ENCODE measurements at places on chromosomes 1 and 21. TPM values are rescaled to one million over a fixed set of nuclear protein-coding genes. Genes with fewer than 3 reads are reported as not detected.

- H3K27me3 ChIP-seq = no peaks in the 10 kb centered on the region
- H3K4me1 ChIP-seq = no peaks in the 10 kb centered on the region
- no peak overlapping the region for H3K27ac ChIP-seq
- DNase-seq = no peak
These were observed 25.2 kb upstream of the SPAG17 start for GRCh38 chr1:118210051-118210722.

Gene ARHGAP30
- total RNA-seq = 0.35 TPM

Gene CASQ1
- not detected for total RNA-seq

- no peak overlapping the region for H3K4me3 ChIP-seq
- no peak overlapping the region for H3K27ac ChIP-seq
- H3K36me3 ChIP-seq = no peaks in the 10 kb centered on the region
- DNase-seq = no peak
These were observed 43.5 kb upstream of the NRDC start for GRCh38 chr1:51922040-51922439.

- no peak for DNase-seq
- H3K4me1 ChIP-seq = peaks cover 5% of the 10 kb centered on the region
- peak overlapping the region; percentile 82 for H3K27ac ChIP-seq
- H3K4me3 ChIP-seq = peak overlapping the region; percentile 64
- peaks cover 10% of the 10 kb centered on the region for H3K27me3 ChIP-seq
These were observed 717 bp downstream of the CRYZL1 start for GRCh38 chr21:33640697-33641351.

DNA sequence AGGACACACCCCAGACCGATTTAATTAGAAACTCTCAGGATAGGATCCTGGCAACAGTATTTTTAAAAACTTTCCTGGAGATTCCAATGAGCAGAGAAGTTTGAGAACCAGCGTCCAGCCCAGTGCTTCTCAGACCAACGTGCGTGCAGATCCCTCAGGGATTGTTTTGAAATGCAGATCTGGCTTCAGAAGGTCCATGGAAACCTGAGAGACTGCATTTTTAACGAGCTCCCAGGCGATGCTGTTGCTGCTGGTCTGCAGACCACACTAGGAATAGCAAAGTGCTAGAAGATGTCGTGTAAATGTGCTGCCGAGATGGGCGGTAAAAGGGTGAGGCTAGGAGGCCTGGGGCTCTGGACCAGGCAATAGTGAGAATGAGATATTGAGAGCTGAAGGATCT, 18.4 kb upstream of the CASQ1 start:
- H3K27ac ChIP-seq = no peak overlapping the region
- no peaks in the 10 kb centered on the region for H3K36me3 ChIP-seq
- H3K4me1 ChIP-seq = no peaks in the 10 kb centered on the region
- peaks cover 51% of the 10 kb centered on the region for H3K27me3 ChIP-seq
- DNase-seq = no peak
- H3K4me3 ChIP-seq = no peak overlapping the region

DNA sequence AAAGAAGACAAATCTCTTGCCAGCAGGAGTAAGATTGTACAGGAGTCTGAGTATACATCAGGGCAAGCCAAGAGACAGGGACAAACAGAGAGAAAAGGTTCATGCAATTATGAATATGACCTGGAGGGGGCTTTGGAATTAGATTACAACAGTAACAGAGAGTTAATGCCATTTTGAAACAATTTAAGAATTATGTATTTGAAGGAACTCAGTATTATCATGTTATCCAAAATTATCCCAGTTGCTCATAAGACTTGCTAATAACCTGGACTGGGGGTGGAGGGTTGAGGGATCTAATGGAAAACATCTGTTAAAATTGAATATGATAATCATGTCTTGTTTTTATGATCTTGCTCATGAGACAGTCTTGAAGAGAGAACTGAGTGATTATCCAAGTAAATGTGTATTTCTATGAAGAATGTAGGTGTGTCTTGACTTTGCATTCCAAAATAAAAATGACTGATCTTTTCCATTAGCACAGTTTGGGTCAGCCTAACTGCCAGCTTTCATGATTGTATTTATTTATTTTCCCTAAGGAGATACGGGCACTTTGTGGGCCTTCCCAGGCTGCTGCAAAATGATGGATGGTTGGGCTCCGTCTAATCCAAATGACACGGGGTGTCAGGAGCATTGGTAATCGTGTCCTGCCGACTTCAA, 117.7 kb downstream of the ERG start:
- H3K4me1 ChIP-seq = no peaks in the 10 kb centered on the region
- H3K27me3 ChIP-seq = peaks cover 33% of the 10 kb centered on the region
- no peak for DNase-seq
- no peak overlapping the region for H3K4me3 ChIP-seq
- H3K36me3 ChIP-seq = no peaks in the 10 kb centered on the region
- H3K27ac ChIP-seq = no peak overlapping the region

Gene GJA8
- not detected for total RNA-seq

Gene LCE1A
- not detected for total RNA-seq

Gene MYCL
- total RNA-seq = 22.0 TPM

DNA sequence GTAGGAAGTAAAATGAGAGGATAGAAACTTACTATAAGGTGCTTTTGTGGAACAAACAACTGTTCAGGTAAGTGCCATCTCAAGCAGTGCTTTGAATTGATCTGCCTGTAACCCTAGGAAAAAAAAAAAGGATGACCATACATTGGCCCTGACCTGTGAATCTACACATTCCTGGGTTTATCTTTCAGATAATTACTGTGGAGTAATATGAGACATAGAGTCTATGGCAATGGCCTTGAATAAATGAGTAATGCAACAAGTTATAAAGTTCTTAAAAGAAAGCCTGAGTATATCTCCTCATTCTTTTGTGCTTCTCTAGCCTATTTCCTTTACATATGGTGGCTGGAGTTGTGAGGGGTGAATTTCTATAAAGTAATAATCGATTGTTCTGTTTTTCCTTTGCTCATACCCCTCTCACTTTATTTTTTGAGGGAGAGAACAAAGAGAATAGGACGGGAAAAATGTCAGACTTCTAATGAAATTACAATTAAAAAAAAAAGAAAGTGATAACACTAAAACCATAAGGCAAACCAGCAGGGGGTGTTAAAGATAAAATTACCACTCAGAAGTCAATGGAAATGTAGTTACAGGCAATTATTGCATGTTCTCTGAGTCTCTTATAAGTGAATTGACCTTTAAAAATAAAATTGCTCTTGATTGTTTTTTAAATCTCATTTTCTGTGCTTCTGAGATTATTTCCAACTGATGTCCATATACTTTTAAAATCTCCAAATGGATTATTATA, 12.4 kb upstream of the ATP1A1 start:
- no peak overlapping the region for H3K4me3 ChIP-seq
- H3K27me3 ChIP-seq = peaks cover 5% of the 10 kb centered on the region
- H3K36me3 ChIP-seq = no peaks in the 10 kb centered on the region
- H3K27ac ChIP-seq = no peak overlapping the region

Gene SLC9C2
- not detected for total RNA-seq

Gene HNRNPCL1
- total RNA-seq = not detected

GRCh38 chr1:116375148-116375886, 2.3 kb downstream of the ATP1A1 start:
- H3K4me1 ChIP-seq = peaks cover 22% of the 10 kb centered on the region
- peak overlapping the region; percentile 90 for H3K27ac ChIP-seq
- no peaks in the 10 kb centered on the region for H3K27me3 ChIP-seq
- DNase-seq = peak; percentile 37
- peak overlapping the region; percentile 73 for H3K4me3 ChIP-seq

- no peak overlapping the region for H3K27ac ChIP-seq
- H3K36me3 ChIP-seq = no peaks in the 10 kb centered on the region
- H3K4me1 ChIP-seq = no peaks in the 10 kb centered on the region
These were observed 390.4 kb upstream of the PLXNA2 start for GRCh38 chr1:208634346-208635140.
